NCI-H1092 treated with DMSO at 0.1 percent for 48 hours (cell line): ENCODE measurements at places on chromosomes 6 and 20.

- no peak for DNase-seq
Measured at GRCh38 chr20:24723647-24724352, 225.3 kb upstream of the CST7 start.

DNA sequence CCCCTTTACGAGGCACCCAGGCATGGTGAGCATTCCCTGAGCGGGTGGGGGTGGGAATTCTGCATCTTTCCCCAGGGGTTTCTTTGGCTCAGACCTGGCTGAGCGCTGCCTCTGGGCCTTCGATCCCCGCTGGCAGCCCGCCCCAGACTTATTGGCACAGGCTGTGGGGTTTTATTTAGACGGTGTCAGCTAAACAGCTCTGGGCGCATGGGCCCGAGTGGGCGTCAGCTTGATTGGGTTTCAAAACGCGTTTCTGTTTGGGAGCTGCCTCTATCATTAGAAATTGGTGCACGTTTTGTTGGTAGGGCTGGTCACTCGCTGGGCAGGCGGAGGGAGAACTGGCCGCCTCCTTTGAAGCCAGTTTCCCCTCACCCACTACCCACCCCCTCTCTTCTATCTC lies 21.0 kb downstream of the PMEPA1 start:
- peak; percentile 63 for DNase-seq

DNA sequence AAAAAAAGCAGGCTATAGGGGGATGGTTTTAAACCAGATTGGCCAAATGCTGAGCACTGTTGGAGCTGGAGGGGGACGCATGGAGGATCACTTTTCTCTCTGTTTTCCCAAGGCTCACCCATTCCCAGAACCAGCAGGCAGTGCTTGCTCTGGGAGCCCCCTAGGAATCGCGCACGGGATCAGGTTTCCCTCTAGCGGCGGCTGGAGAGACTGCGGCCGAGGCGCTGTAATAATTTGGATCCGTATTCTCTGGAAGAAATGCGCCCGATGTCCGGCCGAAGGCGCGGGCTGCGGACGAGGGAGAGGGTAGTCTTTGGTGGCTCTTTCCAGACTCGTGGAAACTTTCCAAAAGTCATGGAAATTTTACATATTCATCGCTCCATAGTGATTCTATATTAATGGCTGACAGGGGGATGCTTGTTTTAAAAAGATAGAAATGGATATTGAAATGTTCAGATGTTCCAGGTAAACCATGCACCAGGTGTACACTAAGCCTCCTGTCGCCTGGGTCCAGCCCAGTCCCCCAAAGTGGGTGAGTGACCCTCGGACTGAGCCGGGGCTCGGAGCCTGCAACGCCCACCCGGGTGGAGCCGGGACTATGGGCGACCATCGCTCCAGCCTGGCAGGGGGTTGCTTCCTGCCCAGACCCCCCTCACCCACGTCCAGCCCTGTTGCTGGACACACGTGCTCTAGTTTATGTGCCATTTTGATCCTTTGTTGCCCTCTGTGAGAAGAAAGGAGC lies 78.7 kb upstream of the PHACTR3 start:
- DNase-seq, result peak; percentile 43

- DNase-seq, result no peak
Measured at GRCh38 chr6:2793534-2794151, 28.4 kb downstream of the WRNIP1 start.

DNA sequence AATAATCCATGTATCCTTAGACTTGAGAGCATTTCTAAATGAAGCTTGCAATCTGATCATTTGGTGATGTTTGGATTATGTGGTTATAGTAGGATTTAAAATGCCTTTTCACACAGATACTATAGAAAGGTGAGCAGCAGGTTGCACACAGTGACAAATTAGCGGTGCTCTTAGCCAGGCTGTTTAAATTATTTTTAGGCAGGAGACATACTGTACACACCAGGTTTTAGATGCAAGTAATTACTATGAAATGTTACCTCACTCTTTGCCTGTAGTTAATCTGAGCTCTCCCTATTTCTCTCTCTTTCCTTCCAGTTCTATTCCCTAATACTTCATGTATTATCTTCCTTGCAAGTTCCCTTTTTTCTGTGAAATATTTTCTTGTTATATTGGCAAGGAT lies 191.7 kb downstream of the RIMS1 start:
- no peak for DNase-seq

GRCh38 chr20:49727478-49727877 lies 13.8 kb upstream of the B4GALT5 start:
- no peak for DNase-seq

- DNase-seq, result no peak
Measured at GRCh38 chr6:76593668-76594067, 521.2 kb upstream of the IMPG1 start.

- DNase-seq, result no peak
Measured at GRCh38 chr20:53946106-53946505, 124.3 kb downstream of the BCAS1 start.

GRCh38 chr6:15453622-15454021 lies 207.8 kb downstream of the JARID2 start:
- no peak for DNase-seq

- no peak for DNase-seq
Measured at GRCh38 chr6:113447088-113447831, 409.9 kb upstream of the MARCKS start.

- no peak for DNase-seq
Measured at GRCh38 chr6:106419900-106420613, 59.5 kb downstream of the CRYBG1 start.

GRCh38 chr6:25060522-25060921 lies 124.8 kb upstream of the RIPOR2 start:
- DNase-seq, result no peak

DNA sequence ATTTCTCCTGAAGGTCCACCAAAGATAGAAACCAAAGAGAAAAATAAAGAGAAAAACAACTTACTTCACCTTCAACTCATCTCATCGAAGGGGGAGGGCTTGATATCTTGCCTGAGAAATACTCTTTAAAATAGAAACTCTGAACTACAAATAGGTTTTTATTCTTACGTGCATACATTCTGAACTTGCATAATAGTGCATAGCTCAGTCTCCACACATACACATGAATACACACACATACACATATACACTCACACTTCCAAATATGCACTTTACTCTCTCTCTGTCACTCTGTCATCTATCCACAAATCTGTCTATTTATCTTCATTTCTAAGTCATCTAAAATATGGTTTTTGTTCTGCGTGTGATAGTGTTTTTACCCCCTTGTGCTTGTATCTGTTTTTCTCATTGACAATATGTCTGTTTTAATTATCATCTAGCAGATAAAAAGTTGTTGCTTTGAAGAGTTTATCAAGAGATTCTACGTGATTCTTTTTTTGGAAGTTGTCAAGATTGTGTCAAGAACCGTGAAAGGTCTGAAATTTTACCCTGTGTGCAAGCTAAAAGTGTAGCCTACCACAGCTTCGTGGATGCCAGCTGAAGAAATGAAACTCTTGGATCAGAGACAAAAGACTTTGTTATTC lies 468.8 kb downstream of the EPM2A start:
- DNase-seq, result no peak

DNA sequence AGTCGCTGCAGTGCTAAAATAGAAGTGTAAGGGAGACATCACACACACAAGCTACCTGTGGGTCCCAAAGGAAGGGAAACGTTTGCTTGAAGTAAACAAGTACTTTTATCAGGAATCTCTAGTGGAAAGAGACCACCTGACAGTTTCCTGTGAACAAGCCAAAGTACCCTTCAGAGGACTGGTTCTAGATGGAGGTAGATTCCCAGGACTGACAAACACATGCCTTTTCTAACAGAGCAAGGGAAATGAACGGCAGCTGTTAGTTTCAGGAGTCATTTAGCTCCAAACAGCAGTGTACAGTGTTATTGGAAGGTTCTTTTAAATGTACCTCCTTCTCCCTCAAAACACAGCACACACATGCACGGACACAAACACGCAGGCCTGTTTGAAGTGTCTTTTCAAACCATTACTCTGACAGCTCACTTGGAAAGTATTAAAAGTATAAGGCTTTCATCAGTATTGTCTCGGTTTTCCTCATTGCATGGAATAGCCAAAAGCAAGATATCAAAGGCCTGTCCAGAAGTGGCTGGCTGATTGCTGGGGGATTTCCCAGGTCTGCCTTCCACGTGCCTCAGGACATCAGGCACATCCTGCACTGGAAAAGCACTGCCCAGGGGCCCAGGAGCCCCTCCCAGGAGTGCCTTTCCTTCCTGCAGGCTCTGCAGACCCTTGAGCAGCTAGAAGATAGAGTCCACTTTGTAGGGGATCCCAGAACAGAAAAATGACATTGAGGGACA lies 393.2 kb upstream of the SOX4 start:
- peak; percentile 42 for DNase-seq

DNA sequence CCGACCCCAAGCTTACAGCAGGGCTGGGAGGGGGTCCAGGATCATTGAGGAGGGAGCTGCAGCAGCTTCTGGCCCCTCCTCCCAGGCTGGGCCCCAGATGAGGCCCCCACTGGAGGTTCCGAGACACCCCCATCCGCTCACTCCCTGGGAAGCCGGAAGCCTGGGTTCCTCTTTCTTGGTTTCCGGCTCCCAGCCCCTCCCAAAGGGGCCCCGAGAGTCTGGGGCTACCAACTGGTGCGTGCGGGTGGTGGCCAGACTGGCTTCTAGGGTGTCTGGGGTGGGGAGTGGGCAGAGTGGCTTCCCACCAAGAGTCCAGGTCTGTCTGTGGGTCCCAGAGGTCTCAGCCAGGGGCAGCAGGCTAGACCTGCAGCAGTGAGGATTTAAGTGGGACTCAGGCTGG lies 2.2 kb downstream of the RGS19 start:
- DNase-seq, result no peak

DNA sequence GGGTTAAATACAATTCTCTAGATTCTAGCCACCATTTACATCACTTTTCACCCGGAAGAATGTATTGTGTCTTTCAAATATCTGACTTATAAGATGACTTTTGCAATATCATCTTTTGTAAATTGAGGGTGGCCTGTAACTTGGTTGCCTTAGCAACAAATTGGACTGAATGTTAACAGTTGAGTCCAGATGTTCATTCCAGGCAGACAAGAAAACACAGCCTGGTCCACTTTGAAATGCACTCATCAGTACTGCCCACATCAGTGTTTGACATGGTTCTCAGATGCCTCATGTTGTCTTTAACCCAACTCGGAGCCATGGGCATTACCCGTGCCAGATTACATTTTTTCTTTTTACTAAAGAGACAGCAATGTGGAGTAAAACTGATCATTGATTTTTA lies 781.6 kb upstream of the CHD6 start:
- no peak for DNase-seq

GRCh38 chr6:98944598-98945081 lies 3.1 kb downstream of the FBXL4 start:
- DNase-seq, result peak; percentile 69

DNA sequence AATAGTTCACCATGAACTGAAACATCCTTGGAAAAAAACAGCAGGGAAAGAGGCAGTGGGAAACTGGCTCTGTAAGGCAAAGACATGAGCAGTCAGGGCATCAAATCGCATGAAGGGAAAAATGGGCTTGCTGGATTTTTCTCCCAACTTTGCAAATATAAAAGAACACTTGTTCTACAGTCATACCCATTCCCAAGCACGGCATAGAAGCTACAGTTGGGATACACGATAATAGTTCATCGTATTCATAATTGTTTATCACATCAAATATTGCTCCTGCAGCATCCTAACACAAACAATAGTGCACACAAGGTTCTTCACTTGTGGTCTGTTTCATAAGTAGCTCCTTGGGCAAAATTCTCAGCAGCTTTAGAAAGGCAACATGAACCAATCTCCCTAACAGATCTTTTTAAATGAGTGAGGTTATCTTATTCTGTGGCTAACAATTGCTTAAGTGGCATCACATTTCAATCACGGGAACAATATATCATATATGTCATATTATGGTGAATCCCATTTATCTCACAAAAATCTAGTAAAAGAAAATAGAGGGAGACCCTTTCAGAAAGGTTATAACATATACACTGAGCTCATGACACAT lies 243.9 kb downstream of the PKHD1 start:
- no peak for DNase-seq

- DNase-seq, result no peak
Measured at GRCh38 chr20:13687815-13688214, 49.1 kb upstream of the TASP1 start.

GRCh38 chr20:23115822-23116221 lies 29.7 kb upstream of the CD93 start:
- DNase-seq, result no peak

GRCh38 chr6:4935486-4935885 lies 68.4 kb downstream of the RPP40 start:
- DNase-seq, result no peak

GRCh38 chr6:121383478-121383877 lies 49.2 kb upstream of the TBC1D32 start:
- DNase-seq, result no peak

DNA sequence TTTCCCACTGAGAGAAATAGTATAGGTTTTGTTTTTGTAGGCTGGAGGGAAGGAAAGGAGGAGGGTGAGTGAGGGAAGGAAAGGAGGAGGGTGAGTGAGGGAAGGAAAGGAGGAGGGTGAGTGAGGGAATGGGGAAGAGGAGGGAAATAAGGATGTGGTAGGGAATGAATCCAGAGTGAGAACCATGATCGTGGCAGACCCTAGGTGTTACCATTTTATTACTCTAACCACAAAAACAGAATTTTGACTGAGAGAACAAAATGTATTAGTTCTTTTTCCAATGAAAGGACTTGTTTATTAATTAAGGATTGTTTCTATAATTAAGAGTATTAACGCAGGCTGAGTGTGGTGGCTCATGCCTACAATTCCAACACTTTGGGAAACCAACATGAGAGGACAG lies 16.4 kb downstream of the SSR1 start:
- no peak for DNase-seq
